ENCODE measurements at places on chromosomes 12 and 14.

GRCh38 chr14:103545219-103545914 lies 16.4 kb downstream of the TRMT61A start:
- DNase-seq, result no peak

- DNase-seq, result no peak
These were observed 55.1 kb downstream of the NUMB start for GRCh38 chr14:73403181-73403752.

- no peak for DNase-seq
These were observed 16.4 kb upstream of the PITPNM2 start for GRCh38 chr12:123167329-123167728.

- DNase-seq, result no peak
These were observed 64.4 kb upstream of the BTG1 start for GRCh38 chr12:92210071-92210470.

GRCh38 chr14:65071544-65071943 lies 30.8 kb downstream of the MAX start:
- DNase-seq, result no peak

- no peak for DNase-seq
These were observed 62.1 kb upstream of the HECTD1 start for GRCh38 chr14:31269634-31270195.

DNA sequence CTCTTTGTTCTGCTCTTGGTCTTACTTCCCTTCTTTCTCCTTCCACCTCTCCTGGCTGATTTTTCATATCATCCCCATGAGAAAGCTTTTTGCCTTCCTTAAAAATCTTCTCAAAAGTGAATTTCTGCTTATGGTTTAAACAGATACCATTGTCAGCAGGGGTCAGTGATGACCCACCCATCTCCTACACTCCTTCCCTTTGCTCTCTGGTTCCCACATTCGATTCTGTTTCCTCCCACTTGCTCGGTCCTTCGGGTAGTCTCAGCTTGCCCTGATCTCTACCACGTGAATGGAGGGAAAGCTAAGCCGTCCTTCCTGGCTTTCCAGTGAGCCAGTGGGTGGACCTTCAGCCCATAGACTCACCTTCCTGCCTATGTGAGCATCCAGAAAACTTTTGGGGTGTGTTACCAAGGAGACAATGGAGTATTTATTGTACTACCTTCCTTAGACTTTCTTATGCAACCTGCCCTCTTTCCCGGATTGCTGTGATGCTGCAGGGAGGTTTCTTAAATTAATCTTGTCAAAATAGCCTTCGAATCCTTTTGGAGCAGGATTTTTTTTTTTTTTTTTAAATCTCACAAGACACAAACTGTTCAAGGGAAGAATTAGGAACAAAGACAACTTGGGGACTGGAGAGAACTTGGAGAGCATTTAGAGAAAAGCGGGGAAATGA lies 306.3 kb downstream of the CACNA1C start:
- no peak for DNase-seq

GRCh38 chr12:66976526-66976925 lies 292.6 kb upstream of the CAND1 start:
- no peak for DNase-seq

DNA sequence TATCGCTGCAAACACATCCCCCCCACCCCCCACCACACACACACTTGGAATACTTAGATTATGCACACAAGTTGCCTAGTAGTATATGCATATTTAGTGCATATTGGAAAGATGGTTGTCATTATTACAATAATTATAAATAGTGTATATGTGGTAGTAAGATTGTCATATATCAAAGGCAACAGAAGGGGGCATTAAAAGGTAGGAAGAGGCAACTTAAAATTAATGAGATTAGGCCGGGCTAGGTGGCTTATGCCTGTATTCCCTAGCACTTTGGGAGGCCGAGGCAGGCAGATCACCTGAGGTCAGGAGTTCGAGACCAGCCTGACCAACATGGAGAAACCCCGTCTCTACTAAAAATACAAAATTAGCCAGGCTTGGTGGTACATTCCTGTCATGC lies 52.1 kb downstream of the GSC start:
- no peak for DNase-seq

DNA sequence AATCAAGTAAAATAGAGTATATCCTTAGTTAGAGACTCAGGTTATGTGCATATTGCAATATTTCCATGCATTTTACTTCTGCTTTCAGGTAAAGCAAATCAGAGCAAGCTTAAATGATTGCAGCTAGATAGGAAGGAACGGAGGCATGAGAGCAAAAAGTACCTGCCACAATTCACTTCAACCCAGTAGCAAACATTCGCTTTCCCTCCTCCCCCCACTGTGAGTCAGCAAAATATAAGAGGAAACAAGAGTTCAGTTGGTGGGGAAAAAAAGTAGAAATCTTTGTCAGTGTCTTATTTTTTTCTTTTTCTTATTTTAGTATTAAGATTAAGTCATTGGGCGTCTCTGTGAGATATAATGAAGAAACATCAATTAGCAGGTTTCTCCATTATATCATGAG lies 475.4 kb downstream of the NPAS3 start:
- no peak for DNase-seq

GRCh38 chr12:63397807-63398206 lies 246.8 kb upstream of the AVPR1A start:
- DNase-seq, result no peak

- DNase-seq, result no peak
These were observed 14.9 kb upstream of the POLR3B start for GRCh38 chr12:106342397-106343213.

DNA sequence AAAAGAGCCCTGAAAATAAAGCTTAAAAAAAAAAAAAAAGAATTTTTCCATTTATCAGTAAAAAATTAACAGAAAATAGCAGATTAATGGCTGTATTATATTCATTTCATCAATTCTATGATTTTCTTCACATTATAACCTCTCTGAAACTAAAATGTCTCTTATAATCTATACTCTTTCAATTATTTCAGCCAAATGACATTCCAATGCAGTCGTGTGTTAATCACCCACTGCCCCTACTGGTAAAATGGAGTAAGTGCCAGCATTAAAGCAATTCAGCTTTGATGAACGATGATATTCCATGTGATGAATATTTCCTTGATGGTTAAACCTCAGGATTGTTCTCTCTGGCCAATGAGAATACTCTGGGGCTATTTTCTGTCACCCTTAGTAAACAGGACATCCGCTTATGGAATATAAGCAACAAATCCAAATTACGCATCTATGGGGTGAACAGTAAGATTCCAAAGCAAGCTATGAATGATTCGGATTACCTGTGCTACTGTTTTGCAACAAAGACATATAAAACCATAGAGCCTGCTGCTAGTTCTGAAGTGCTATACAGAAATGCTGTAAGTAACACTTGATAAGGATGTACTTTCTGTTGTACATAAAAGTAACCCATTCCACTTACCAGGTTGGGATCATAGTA lies 20.3 kb upstream of the SYCP3 start:
- DNase-seq, result peak; percentile 13

GRCh38 chr12:10722905-10723746 lies at the start of gene YBX3:
Gene YBX3, minus strand, starts transcription at chr12:10723323. Its CDS starts 212 bp downstream, at chr12:10723111.
- DNase-seq, result peak; percentile 66

DNA sequence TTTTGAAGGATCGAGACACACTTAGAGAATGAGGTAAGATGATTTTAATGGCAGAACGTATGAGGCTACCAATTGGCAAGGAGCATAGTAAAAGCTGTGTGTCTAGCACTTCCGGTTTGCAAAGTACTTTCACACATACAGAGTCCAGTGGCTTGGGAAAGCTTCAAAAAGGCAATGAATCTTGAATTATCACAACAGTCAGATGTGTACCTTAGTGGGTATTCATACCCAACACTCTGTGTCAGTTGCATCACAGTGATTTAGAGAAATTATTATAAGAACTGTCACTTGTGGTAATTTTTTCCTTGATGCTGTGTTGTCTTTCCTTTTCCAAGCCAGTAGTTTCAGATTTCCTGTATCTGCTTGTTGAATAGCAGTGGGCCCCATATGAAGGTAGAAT lies 424.1 kb downstream of the PCNX1 start:
- DNase-seq, result no peak

- DNase-seq, result peak; percentile 51
These were observed 338.3 kb downstream of the EMP1 start for GRCh38 chr12:13534645-13535398.

- DNase-seq, result peak; percentile 19
These were observed at the start of gene MSRB3 for GRCh38 chr12:65278576-65279368. Gene MSRB3, plus strand, starts transcription at chr12:65278683. Its CDS starts 29,897 bp downstream, at chr12:65308580.

DNA sequence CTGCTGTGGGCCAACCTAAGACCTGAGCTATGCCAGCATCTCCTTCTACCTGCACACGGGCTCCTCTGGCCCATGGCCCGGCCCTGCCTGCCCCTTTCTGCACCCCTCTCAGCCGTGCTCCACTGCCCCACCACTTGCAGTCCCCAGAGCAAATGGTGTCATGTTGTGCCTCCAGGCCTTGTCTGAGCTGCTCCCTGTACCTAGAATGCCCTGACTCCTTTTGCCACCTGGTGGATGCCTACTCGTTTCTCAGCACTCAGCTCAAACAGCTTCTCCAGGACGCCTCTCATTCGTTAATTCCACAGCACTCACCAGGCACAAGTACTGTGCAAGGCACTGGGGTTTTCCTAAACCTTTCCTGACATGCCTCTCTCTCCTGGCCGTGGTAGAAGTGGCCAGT lies 63.2 kb upstream of the PNMA1 start:
- no peak for DNase-seq

- DNase-seq, result no peak
These were observed 780.7 kb downstream of the FLRT2 start for GRCh38 chr14:86310611-86311010.

GRCh38 chr14:58805605-58806409 lies 168.0 kb downstream of the DACT1 start:
- DNase-seq, result no peak

- no peak for DNase-seq
These were observed 3.8 kb downstream of the DHRS2 start for GRCh38 chr14:23639891-23640523.

GRCh38 chr12:91098461-91098860 lies 12.8 kb downstream of the LUM start:
- DNase-seq, result no peak

- no peak for DNase-seq
These were observed 260.8 kb upstream of the AMIGO2 start for GRCh38 chr12:47340411-47341015.

GRCh38 chr14:66600416-66600815 lies 92.5 kb downstream of the GPHN start:
- DNase-seq, result no peak

- DNase-seq, result no peak
These were observed 370.2 kb upstream of the TMTC1 start for GRCh38 chr12:30153981-30154380.

- DNase-seq, result no peak
These were observed 108.0 kb upstream of the TMEM132D start for GRCh38 chr12:130011611-130012385.

DNA sequence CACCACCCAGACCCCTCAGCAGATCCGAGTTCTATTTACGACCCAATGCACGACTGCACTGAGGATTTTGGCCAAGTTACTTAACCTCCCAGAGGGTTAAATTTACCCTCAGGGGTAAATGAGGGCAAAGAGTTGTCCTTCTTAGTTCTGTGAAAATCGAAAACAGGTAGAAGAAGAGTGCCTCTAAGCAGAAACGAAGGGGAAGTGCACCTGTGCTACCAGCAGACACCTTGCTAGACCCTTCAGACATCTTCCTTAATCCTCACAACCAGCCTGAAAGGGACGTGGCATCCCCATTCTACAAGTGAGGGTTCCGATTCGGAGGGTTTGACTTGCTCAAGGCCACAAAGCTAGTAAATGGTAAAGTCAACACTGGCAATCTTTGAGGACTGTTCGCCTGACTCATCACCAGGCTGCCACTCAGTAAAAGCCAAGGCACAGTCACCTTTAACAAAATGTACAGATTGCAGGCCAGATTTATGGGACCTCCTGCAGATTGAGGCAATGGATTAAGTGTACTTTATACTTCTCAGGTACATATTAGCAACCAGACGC lies 1.6 kb downstream of the GSG1 start:
- no peak for DNase-seq

- no peak for DNase-seq
These were observed 1031.2 kb upstream of the TMEM132C start for GRCh38 chr12:127235761-127236160.

GRCh38 chr12:60752589-60752988 lies 1156.8 kb downstream of the SLC16A7 start:
- no peak for DNase-seq
